NCI-H345 (cell line): ENCODE measurements at places on chromosomes 12 and 14.

DNA sequence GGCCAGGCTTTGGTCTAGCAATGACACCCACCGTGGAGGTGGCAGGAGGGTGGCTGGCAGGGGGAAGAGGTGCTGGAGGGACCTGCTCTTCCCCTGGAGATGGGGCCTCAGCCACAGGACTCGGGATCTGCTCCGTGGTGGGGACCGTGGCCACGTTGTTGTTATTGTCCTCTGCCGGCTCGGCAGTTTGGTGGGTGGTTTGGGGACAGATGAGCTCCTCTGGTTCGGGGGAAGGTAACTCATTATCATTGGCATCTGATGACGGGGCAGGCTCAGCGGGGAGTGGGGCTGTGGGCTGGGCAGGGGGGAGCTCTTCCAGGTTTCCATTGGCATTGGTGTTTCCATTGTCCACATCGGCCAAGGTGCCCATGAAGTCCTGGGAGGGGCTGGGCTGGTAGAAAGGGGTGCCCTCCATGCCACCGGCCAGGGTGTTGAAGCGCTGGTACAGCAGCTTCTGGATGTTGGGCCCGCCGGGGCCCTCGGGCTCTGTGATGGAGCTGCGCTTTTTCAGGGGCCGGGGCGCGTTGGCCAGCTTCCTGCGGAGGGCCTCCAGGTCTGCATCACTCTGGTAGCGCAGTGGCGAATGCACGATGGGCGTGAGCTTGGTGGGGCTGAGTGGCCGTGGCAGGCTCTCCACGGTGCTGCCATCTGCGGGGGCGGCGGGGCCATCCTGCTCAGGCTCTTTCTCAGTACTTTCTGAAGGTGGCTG, 24.3 kb downstream of the ZFYVE21 start:
- DNase-seq = no peak

GRCh38 chr14:104753528-104754212, 723 bp downstream of the SIVA1 start:
- DNase-seq = no peak

- peak; percentile 4 for DNase-seq
Observed at GRCh38 chr14:71855399-71856036, 76.7 kb upstream of the RGS6 start.

DNA sequence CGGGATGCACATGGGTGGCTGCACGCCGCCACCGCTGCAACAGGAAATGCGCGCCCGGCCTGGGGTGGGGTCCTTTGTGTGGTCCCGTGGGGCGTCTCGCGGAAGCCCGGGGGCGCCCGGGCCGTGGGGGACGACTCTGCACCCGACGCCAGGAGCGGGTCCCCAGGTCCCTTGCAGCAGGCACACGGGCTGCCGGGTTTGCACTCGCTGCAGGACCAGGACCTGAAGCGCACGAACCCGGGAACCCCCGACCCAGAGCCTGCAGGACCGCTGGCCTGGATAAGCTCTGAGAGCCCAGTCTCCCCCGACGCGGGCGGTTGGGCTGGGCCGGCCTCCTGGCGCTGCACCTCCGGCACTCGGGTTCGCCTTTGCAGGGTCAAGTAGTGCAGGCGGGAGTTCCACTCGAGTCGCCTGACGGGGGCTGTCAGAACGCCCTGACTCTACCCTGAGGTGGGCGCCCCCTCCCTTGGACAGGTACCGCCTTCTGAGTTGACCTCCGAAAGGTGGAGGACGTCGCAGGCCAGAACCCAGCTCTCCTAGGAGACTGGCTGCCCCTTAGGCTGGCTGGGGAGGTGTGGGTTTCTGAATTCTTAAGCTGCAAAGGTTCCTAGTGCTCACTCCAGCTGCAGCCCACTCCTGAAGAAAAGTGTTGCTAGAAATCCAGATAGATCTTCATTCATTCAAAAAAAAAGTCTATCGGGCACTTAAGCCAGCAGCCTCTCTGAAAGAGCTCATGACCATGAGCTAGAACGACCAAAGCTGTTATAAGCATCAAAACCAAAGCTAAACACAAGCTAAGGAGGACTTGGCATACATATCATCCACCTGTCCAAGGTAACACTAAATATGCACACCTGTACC, 68.0 kb downstream of the RNF34 start:
- DNase-seq = peak; percentile 40

GRCh38 chr14:95765051-95765450, 51.1 kb upstream of the TCL1A start:
- no peak for DNase-seq

GRCh38 chr12:21815306-21816062, 41.0 kb upstream of the KCNJ8 start:
- DNase-seq = no peak

DNA sequence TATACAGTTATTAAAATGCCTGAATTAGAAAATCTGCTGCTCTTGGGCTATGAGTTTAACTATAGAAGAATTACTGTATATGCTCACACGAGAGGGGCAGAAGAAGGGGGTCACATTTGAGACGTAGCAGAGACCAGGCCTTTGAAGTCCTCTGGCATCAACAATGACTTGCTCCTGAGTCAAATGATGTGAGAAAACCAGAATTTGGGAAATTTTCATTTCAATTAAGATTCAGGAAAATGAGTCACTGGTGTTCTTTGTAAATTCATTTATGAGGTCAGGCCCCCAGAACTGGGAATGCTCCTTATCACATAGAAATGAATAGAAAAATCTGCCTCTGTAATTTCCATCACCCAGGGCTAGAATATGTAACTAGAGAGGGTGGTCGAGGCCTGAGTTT, 92.9 kb downstream of the APAF1 start:
- DNase-seq = no peak

GRCh38 chr14:53278602-53279506, 125.7 kb upstream of the DDHD1 start:
- peak; percentile 1 for DNase-seq

- DNase-seq = no peak
Observed at GRCh38 chr14:55451398-55451797, 11.0 kb upstream of the TBPL2 start.

DNA sequence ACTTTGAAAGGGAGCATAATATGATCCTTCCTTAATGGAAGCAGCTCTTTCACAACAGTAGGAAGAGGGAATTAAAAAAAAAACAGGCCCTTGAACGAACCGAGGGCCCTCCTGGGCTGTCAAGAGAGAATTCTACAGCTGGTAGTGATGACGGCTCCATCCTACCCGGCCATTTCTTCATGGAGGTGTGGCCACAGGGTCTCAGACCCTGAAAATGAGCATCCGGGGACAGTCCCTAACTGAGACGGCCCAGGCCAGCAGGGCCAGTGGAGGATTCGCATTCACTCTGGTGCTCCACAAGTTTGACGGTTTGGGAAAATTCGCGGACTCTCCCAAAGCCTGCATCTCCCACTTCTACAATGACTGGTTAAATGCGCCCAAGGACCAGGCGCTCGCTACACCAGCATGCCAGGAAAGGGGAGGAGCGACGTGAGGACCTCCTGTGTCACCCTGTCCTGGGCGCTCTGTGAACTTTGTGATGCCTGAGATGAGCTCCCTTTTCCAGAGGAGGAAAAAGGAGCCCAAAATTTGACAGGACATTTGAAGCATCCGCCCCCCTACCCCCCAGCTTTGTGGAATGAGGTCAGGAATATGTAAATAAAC, 66.8 kb downstream of the BCL11B start:
- DNase-seq = no peak

GRCh38 chr12:32025906-32026305, 66.7 kb downstream of the RESF1 start:
- DNase-seq = no peak

- DNase-seq = no peak
Observed at GRCh38 chr12:93706824-93707223, 29.6 kb downstream of the CRADD start.

DNA sequence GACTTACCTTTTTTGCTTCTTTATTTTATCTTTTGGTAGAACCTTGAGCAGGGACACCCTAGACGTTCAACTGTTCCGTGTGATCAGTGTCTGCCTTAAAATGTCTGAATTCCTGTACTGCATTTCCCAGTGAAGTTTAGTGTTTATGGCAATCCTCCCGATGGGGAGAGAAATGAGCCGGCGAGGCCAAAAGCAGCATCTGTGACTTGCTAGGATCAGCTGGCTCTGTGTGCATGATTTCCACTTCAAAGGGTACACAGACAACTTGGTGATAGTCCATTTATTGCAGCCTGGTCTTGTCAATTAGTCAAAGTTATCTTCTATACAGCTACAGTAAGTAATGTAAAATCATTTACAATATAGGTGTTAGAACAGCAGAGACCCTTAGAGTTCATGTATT, 768.5 kb downstream of the DIO2 start:
- DNase-seq = no peak

DNA sequence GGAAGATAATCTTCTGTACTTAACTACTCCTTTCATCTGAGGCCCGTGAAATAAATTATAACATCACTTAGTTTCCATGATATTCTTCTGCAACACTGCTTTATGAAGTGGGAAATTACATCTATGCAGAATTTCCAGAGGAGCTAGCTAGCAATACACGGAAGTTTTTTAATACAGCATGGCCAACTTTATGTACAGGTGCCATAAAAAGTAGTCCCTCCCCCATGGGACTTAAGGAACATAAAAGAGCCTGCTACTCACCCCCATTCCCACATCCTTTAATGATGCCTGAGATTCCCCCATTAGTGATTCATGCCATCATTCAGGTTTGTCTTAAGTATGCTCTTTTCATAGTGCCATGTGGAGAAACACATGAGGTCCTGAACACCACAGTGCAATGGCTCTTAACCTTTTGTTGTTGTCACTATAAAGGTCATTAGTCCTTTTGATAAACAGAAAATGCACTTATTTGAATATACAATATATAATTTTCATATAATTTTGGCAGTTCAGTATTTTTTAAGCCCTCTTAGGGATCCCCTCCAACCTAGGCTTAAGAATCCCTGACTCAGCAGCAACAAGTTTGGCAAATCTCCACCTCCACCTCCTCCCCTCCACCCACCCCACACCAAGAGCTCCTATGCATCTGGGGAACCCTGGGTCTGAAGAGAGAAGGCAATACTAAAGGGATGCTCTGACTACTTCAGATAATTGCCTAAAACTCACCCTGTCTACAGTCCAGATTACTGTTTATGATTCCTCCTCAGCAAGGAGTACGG, 37.3 kb downstream of the DCAF5 start:
- DNase-seq = no peak

- DNase-seq = no peak
Observed at GRCh38 chr12:70487440-70487839, 121.3 kb downstream of the KCNMB4 start.

GRCh38 chr14:33839193-33840076, 111.4 kb downstream of the EGLN3 start:
- DNase-seq = peak; percentile 60

DNA sequence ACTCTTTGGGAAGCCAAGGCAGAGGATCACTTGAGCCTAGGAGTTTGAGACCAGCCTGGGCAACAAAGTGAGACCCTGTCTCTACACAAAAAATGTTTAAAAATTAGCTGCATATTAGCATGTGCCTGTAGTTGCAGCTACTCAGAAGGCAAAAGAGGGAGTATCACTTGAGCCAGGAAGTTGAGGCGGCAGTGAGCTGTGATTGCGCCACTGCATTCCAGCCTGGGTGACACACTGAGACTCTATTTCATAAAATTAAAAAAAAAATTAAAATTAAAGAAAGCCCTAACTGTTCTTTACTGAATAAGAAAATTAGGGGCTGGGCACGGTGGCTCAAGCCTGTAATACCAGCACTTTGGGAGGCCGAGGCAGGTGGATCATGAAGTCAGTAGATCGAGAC, 27.0 kb downstream of the SENP1 start:
- no peak for DNase-seq

DNA sequence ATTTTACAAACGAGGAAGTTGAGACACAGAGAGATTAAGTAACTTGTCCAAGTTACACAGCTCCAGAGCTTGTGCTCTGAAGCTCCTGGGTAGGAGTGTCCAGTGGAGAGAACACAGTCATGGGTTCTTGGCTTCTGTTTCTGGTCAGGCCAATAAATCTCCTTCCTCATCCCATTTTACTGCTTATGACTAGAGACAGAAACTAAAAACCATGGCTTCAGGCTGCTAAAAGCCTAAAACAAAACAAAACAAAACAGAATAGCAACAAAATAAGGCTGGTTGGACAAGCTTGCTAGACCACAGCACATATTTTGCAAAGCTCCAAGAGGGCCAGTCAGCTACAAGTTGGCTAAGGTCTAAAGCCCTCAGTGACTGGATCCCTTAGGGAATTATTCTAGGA, 49.8 kb downstream of the PTGER2 start:
- no peak for DNase-seq

GRCh38 chr12:131525795-131526508, 184.9 kb upstream of the SFSWAP start:
- no peak for DNase-seq

- no peak for DNase-seq
Observed at GRCh38 chr12:67989184-67989920, at the start of gene IFNG-AS1. Gene IFNG-AS1 (plus strand): TSS chr12:67989447.

GRCh38 chr12:104223712-104224111, 8.1 kb downstream of the TXNRD1 start:
- no peak for DNase-seq

- DNase-seq = no peak
Observed at GRCh38 chr12:43370263-43370662, 181.7 kb downstream of the ADAMTS20 start.

DNA sequence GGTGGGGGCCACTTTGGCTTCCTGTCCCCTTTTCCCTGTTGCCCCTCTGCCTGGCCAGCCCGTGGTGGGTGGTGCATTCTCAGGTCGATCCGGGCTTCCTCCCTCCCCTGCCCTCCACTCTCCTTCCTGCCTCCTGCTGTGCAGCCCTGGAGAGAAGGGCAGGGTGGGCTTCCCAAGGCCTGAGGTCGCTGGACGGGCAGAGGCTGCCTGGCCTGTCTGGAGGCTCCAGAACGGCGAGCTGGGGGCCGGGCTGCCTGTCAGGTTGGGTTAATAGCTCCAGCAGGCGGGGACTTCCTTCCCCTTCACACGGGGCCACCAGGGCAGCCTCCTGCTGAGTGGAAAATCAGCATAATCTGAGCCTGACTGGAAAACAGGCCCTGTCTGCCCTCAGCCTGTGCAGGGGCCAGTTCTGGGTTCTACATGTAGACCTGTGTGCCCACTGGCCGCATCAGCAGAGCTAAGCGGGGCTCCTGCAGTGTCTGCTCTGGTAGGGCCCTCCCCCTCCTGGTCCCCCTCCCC, 11.3 kb downstream of the KIF26A start:
- DNase-seq = no peak

- peak; percentile 19 for DNase-seq
Observed at GRCh38 chr12:12265571-12266388, 1.1 kb downstream of the LRP6 start.

DNA sequence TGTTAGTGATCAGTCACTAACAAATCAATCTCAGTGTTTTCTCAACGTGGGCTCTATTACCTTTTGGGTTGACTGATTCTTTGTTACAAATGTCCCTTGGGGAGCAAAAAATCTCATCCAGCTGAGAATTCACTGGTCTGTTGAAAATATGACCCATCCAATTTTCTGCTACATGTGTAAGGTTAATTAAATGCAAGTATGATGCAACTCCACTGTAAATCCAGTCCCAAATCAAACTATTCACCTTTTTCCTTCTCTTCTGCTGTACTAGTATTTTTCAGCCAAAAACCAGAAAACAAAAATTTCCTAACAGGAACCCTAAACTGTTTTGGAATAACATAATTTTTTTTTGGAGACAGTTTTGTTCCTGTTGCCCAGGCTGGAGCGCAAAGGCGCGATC, 2.2 kb downstream of the ERH start:
- no peak for DNase-seq
